ENCODE measurements at places on chromosomes 13 and 19.

DNA sequence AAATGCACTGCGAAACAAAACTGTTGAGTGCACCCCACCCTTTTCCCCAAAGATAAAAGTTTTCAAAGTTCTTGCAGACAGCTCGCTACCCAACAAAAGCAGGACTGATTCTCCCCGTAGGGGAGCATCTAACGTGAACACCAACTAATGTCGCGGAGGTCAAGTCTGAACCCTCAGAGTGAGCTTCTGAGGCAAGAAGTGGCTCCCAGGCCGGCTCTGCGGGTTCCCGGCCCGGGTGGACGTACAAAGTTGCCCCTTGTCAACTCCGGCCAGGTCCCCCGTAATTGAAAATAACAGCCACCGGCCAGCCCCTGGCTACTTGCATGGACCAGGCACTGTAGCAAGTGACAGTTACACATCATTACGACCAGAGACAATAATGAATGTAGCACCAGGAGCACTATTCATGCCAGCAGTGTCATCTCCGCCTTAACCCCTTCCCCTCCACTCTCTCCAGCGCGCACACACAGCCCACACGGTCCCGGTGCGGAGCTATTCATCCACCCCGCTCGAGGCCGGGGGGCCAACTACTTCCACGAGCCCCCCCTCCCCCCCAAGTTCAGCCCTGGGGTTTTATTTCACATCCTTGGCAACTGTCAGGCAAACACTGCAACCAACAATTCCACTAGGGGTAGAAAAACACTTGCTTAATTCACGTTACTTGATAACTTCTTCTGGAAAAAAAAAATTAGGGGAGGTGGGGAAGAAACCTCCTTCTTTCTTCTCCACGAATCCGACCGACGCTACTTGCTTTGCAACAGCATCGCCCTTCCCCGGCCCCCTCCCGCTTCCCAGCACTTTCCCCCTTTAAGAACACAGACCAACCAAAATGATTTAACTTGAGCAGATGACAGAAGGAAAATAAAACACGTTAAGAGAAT lies 1.2 kb downstream of the KLF12 start:
- DNase-seq: peak; percentile 56

GRCh38 chr19:33780746-33781145 lies 15.9 kb upstream of the KCTD15 start:
- DNase-seq: no peak

- DNase-seq: peak; percentile 49
Observed at GRCh38 chr19:3243819-3244700, 19.6 kb downstream of the CELF5 start.

DNA sequence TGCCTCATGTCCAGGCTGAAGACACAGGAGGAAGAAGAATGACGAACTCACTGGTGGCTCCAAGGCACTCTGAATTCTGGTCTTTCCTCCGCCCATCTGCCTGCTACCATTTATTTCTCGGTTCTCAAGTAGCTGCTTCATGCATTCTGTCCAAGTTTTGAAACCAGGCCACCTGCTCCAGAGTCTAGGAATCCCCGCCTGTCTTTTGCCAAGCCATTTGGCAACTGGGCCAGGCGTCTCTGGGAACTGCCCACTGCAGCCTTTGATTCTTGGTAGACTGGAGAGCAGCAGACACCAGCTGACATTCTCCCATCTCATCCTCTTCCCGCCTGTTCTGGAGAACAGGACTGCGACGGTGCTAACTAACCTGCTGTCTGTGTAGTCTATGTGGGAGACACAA lies 10.8 kb downstream of the SLC35E1 start:
- DNase-seq: no peak

- no peak for DNase-seq
Observed at GRCh38 chr13:26384587-26384986, 130.7 kb downstream of the CDK8 start.

DNA sequence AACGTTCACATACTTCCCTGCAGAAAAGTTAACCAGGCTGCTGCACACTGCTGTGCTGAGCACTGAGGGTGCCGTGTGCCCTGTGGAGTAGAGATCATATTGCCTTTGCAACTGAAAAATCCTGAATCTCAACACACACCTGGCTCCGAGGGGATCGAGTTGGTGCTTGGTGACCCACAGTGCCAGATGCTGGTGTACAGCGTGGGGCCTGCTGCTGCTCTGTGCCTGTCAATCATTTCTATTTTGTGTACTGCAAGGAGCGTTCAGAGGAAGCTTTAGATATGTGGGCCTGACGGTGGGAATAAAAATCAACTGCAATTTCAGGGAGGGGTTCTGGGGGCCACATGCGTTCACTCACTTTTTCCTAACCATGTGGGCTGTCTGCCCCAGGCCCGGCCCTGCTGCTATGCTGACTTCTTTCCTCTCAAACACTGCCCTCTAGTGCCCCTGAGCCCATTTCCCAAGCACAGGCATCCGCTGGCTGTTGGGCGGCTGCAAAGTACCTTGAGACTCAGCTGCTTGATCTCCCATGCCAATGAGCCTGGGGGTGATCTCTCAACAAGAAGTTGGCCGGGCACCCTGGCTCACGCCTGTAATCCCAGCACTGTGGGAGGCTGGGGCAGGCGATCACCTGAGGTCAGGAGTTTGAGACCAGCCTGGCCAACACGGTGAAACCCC lies 9.7 kb upstream of the LENG8 start:
- DNase-seq: peak; percentile 32

- DNase-seq: no peak
Observed at GRCh38 chr13:31073859-31074718, 87.6 kb downstream of the HSPH1 start.

- no peak for DNase-seq
Observed at GRCh38 chr19:6022570-6023064, 44.7 kb upstream of the RANBP3 start.

DNA sequence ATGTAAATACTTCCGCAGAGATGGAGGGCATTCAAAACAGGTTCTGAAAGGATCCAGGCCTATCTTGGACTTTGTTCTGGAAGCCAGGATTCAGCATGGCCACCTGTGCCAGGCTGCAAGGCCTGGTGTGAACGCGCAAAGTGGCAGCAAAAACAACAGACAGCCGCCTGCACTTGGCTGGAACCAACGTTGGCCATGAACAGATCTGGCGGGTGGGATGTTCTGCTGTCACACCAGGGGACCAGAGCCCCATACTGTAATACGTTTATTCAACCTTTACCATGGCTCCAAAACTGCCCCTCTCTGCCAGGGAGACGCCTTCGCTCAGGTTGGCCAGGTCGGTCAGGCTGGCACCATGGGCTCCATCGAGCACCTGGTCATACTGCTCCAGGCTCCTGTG lies 69.7 kb downstream of the EPS15L1 start:
- no peak for DNase-seq

DNA sequence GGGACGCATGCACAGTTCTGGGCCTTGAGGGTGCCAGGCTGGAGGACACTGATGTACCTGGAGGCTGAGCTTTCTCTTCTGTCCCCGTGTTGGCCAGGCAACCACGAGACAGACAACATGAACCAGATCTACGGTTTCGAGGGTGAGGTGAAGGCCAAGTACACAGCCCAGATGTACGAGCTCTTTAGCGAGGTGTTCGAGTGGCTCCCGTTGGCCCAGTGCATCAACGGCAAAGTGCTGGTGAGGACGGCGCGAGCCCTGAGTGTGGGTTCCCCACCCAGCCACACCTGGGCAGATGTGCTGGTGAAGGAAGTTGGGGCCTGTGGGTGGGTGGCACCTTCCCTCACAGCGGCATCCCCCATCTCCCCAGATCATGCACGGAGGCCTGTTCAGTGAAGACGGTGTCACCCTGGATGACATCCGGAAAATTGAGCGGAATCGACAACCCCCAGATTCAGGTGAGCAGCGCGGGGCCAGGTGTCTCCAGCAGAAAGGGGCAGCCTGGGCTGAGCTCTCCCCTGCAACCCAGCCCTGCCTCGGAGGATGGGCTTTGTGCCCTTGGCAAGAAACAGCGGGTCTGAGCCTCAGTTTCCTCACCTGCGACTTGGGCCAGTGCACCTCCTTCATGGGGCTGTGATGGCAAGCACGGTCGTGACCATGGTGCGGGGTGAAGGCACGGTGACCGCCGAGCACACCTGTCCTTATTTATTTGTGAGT lies 26.2 kb downstream of the CCDC8 start:
- DNase-seq: no peak

DNA sequence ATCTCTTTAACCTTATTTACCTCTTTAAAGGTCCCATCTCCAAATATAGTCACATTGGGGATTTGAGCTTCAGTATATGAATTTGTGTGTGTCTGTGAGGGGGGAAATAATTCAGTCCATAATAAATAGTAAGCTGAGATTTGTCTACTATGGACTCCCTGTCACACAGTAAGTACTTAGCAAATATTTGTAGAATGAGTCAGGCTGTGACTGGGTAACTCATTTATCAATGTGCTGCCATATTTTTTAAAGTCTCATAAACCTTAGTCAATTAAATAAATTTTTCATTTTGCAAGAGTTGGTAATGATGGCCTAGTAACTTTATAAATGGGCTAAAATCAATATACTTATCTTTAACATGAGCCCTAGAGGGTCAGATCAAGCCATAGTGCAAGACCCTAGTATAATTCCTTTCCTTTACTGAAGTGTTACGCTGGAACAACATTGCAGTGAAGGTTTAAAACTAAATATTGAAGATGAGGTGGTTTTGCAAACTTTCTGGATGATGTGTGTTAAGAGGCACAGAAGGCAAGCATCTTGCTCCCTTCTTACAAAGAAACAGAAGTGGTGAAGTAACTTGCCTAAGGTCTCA lies 305.1 kb downstream of the KCNRG start:
- DNase-seq: no peak

GRCh38 chr19:10363789-10364281 lies 16.5 kb downstream of the TYK2 start:
- DNase-seq: no peak

GRCh38 chr19:4228765-4229178 lies 551 bp upstream of the EBI3 start:
- no peak for DNase-seq

GRCh38 chr19:11843722-11844121 lies 4.8 kb upstream of the ZNF439 start:
- DNase-seq: no peak

DNA sequence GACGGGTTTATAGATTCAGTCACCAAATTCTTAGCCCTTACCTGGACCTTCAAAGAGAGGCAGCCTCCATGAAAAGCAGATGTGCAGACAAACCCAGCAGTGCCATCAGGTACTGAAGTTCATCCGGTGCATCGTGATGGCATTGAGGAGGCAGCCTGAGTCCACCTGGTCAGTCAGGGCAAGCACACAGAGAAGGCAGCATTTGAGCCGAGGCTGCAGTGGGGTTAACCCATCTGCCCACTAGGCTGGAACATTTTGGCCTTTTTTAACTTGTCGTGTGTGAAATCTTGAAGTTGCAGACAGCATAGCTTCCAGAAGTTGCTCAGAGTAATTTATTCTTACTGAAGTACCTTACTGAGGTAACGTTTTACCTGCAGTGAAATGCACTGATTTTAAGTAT lies 4.9 kb downstream of the LMO7 start:
- no peak for DNase-seq

GRCh38 chr13:31987535-31988170 lies 43.9 kb upstream of the FRY start:
- no peak for DNase-seq

DNA sequence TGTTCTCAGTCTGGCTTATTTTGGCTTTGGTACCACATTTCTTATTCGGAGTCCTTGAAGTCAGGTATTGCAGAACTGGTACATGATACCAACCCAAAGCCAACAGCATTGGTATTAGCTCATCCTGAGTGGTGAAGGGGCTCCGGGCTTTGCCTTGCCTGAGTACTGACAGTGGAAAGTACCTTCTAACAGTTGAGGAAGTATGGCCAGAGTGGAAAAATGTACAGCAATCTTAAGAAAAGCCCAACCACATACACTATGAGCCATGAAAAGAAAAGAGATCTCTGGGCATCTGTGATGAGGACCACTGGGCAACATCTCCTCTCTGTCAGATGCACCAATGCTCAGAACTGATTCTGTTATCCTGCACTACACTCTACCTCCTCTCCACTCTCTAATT lies 8.3 kb downstream of the LCP1 start:
- DNase-seq: no peak

DNA sequence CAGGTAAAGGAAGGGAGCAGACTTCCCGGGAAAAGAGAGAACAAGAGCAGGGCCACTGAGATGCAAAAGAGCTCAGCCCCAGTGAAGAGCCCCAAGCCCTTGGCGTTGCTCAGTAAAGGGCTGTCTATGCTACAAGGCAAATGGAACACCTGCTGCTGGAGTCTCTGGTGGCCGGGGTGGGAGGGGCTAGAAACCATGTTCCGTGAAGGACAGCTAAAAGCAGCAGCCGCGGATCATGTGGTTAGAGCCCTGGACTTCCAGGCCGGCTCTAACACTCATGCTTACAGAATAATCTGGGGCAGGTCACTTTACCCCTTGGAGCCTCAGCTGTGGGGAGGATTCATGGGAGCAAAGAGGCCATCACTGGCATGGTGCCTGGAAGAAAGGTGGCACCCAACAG lies 17.8 kb downstream of the POU2F2 start:
- no peak for DNase-seq

GRCh38 chr19:45630463-45630862 lies 8.7 kb downstream of the EML2 start:
- DNase-seq: no peak

- no peak for DNase-seq
Observed at GRCh38 chr13:109415057-109415456, 371.3 kb downstream of the IRS2 start.

- no peak for DNase-seq
Observed at GRCh38 chr19:1262623-1263123, 6.5 kb upstream of the CIRBP start.

DNA sequence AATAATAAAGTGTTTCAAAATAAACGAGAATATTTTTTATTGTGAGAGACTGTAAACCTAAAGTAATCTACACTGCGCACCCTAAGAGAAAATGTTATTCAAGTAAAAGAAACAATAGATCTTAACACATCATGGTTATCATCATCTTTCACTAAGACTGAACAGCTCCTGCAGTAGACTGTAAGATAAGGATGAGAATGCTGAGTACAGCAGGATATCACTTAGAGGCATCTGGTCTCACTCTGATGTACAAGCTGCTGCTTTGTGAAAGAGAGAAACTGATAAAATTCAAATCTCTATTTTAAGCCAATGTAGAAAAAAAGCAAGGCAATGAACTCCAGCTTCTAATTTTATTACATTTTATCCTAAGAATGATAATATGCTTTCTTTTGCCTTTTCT lies 261.7 kb upstream of the HTR2A start:
- no peak for DNase-seq

GRCh38 chr19:40565910-40566495 lies 10.7 kb upstream of the SHKBP1 start:
- DNase-seq: no peak

- DNase-seq: no peak
Observed at GRCh38 chr19:38908911-38909310, 3.1 kb downstream of the CCER2 start.

GRCh38 chr19:18279266-18279515 lies 2.2 kb downstream of the JUND start:
- DNase-seq: no peak

GRCh38 chr13:28049880-28050875 lies 50.2 kb downstream of the FLT3 start:
- DNase-seq: no peak
